ENCODE measurements at places on chromosomes 2 and 18.

DNA sequence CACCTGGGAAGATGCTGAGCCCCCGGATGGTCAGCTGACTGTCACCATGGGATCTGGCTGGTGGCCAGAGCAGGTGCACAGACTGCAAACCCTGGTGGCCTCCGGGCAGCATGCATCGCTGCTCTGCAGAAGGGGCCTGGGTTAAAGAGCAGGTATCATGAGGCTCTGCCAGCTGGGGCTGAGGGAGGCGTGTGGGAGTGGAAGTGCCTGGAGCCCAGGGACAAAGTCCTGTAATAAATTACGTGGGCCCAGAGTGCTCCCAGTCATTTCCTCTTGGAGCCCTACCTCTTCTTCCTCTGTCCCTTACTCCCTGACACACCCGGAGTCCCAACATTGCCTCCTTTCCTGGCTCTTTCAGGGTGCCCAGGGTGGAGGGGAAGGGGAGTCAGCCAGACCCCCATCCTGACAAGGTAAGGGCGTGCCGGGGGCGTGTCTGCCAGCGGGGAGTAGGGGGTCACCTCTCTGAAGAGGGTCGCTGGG lies at the start of gene MYO7B:
Gene MYO7B (plus strand): TSS at position 262 of the 480 bp plus-strand sequence. CDS start 24,040 bp downstream, outside the sequence.
- DNase-seq = no peak

GRCh38 chr18:49447810-49448745 lies 12.4 kb downstream of the DYM start:
- DNase-seq = no peak

DNA sequence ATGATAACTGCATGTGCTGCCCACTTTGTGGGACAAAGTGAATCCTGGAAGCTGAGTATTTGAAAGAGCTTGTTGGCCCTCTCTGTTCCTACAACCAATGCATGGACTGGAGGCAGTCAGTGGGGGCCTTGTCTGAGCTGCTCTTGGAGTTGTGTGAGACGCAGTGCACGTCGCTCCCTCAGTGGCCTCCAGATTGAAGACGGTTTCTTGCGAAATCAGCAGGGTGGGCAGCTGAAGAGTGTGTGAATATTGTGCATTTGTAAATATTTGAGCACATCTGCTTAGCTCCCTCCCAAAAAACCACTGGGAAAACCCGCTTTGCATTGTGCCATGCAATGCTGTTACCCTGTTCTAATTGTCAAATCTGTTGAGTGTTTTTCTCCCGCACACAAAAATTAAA lies 782.8 kb downstream of the PLCL1 start:
- no peak for DNase-seq

GRCh38 chr18:59051470-59052165 lies 88.1 kb upstream of the SEC11C start:
- DNase-seq = no peak

DNA sequence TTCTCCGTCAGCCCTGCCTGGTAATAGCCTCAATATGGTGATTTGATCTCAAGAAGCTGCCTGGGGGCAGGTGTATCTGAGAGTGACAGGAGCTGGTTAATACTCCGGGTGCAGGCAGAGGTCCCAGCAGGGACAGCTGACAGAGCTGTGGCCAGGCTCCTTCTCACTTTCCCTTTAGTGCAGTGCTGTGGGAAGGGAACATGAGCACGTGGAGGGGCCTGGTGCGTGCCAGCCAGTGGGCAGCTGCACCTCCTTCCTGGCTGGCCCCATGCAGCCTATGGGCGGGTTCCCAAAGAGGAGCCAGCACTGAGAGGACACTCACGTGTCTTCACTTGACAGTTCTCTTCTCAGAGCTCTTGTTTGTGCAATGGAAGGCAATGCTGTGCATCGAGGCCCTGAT lies 9.1 kb downstream of the CNNM4 start:
- no peak for DNase-seq

- DNase-seq = no peak
Measured at GRCh38 chr2:239945751-239946561, 79.2 kb downstream of the NDUFA10 start.

- no peak for DNase-seq
Measured at GRCh38 chr2:127174136-127174535, 46.0 kb downstream of the CYP27C1 start.

- DNase-seq = no peak
Measured at GRCh38 chr18:70332694-70333093, 43.8 kb downstream of the SOCS6 start.

GRCh38 chr2:205680903-205681302 lies 1.4 kb upstream of the NRP2 start:
- no peak for DNase-seq

- DNase-seq = no peak
Measured at GRCh38 chr2:86360776-86361175, 23.4 kb upstream of the REEP1 start.
